Activated naive CD8-positive, alpha-beta T cell treated with anti-CD3 and anti-CD28 coated beads, Interleukin-2, amount 10 ng/mL, durations not matched to agents 7 days and 5 days (primary cell): ENCODE measurements at places on chromosomes 11 and 22.
A peak's percentile ranks its signal among the peaks of the same experiment; 100 is the strongest.

GRCh38 chr11:88398372-88398771 lies 60.8 kb upstream of the CTSC start:
- peaks cover 7% of the 10 kb centered on the region for H3K36me3 ChIP-seq
- no peaks in the 10 kb centered on the region for H3K27me3 ChIP-seq
- peaks cover 8% of the 10 kb centered on the region for H3K4me1 ChIP-seq
- no peak overlapping the region for H3K4me3 ChIP-seq
- H3K27ac ChIP-seq: no peak overlapping the region
- no peak for DNase-seq

- DNase-seq: peak; percentile 21
- H3K36me3 ChIP-seq: no peaks in the 10 kb centered on the region
- peaks cover 18% of the 10 kb centered on the region for H3K27me3 ChIP-seq
- H3K4me3 ChIP-seq: peak overlapping the region; percentile 76
- peak overlapping the region; percentile 32 for H3K27ac ChIP-seq
Measured at GRCh38 chr11:118620529-118621070, 13.2 kb downstream of the PHLDB1 start.

- peak overlapping the region; percentile 88 for H3K4me3 ChIP-seq
- H3K4me1 ChIP-seq: peaks cover 46% of the 10 kb centered on the region
- H3K27me3 ChIP-seq: no peaks in the 10 kb centered on the region
- H3K27ac ChIP-seq: peak overlapping the region; percentile 99
- peaks cover 12% of the 10 kb centered on the region for H3K36me3 ChIP-seq
Measured at GRCh38 chr11:12195768-12196167, 85.4 kb downstream of the MICAL2 start.

DNA sequence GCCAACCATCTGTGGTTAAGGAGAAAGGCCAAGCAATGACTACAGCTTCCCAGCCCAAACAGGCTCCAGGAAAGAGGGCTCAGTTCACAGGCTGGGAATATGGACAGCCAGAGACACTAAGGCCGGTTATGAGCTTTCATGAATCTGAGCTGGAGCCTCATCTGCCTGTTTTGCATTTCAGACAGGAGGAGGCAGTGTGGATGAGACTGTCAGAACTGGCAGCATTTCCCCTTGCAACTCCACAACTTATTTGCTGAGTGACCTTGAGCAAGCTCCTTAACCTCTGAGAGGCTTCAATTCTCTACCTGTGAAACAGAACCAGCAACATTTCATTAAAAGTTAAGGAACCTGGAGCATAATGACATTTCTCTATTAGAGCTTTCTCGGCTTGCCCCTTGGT lies 264.0 kb downstream of the ETS1 start:
- H3K27me3 ChIP-seq: no peaks in the 10 kb centered on the region
- DNase-seq: no peak
- peaks cover 79% of the 10 kb centered on the region for H3K4me1 ChIP-seq
